Stimulated activated effector memory CD8-positive, alpha-beta T cell treated with anti-CD3 and anti-CD28 coated beads, Interleukin-12 subunit alpha, Interleukin-12 subunit beta, amount 100 ng/mL, for 72 hours (primary cell): ENCODE measurements at places on chromosomes 7 and 10.

DNA sequence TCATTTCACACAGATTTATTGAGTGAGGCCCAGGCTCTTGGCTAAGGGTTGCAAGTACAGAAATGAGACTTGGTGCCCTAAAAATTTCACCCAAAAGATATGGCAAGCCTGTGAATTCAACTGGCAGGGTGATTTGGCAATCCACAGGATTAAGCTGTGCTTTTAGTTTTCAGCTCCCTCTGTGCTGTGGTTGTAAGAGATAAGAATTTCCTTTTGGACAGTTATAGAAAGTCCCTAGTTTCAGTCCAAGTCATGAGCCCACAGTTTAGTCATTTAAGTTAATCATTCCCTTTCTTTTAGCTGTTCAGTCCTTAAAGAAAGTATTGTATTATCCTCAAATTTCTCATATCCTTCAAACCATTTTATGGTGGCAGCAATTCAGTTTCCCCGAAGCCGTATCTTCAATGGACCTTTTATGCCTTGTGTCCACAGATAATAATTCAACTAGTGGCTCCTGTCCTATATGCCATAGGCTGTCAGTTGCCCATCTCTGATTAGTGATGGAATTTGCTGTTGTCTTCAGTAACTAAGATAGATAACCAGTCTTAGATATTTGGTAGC lies 73.4 kb upstream of the NAMPT start:
- DNase-seq: no peak

GRCh38 chr7:108498481-108498880 lies 27.5 kb downstream of the PNPLA8 start:
- DNase-seq: no peak

- DNase-seq: no peak
These were observed 7.0 kb upstream of the GBX1 start for GRCh38 chr7:151174246-151175046.

DNA sequence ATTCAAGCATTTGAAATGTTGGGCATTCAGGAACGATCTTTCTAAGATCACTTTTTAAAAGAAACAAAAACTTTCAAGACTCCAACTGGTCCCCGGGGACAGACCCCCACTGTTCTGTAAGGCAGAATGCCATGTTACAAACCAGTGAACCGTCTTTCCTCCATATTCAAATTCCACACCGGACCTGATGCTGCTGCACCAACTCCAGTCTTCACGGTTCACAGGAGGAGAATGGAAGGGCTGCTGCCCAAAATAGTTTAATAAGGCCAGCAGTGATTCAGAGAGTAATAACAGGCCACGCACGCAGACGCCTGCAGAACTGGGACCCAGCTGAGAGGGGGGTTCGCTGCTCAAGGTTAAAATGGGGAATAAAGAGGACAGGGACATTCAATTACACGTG lies 47.2 kb downstream of the OSBPL3 start:
- DNase-seq: no peak

- DNase-seq: no peak
These were observed 3.3 kb downstream of the FBH1 start for GRCh38 chr10:5893321-5893720.

GRCh38 chr10:9814285-9814864 lies 1203.3 kb upstream of the CELF2 start:
- no peak for DNase-seq

GRCh38 chr7:53218730-53219504 lies 183.5 kb downstream of the POM121L12 start:
- no peak for DNase-seq

GRCh38 chr7:74183653-74184450 lies 9.7 kb downstream of the EIF4H start:
- DNase-seq: no peak

- no peak for DNase-seq
These were observed 15.2 kb upstream of the LRRTM3 start for GRCh38 chr10:66910671-66911070.

DNA sequence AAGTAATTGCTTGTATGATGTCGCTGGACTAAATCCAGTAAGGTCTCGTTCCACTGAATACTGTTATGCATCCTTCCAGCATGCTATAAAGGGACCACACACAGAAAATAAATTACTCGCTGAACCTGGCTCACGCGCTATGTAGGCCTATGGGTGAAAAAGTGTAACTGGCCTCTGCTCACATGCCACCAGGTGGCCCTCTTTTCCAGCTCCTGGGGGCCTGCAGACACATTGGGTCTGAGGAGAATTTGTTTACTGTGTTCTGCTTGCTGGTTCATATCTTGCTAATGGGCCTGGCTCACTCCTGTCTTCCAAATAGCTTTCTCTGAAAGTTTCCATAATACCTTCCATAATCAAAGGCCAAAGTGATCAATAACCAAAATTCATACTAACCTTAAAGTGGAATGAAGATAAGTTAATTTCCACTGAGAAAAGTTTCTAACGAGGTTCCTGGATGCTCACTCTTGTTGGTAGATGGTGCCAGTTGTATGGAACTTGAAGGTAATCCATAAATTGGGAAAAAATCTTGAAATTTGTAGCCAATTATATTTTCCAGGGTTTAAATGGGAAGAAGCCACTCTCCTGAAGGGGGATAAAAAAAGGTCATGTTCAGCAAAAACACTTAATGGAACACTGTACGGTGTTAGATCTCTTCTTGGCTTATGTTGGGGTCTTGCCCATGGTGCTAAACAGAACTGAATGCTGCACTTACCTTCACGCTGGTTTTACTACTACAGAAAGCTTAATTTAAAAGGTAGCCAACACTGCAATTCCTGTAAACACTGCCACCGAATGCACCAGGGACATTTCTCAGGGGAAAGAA lies 27.0 kb upstream of the ZPBP start:
- DNase-seq: no peak

DNA sequence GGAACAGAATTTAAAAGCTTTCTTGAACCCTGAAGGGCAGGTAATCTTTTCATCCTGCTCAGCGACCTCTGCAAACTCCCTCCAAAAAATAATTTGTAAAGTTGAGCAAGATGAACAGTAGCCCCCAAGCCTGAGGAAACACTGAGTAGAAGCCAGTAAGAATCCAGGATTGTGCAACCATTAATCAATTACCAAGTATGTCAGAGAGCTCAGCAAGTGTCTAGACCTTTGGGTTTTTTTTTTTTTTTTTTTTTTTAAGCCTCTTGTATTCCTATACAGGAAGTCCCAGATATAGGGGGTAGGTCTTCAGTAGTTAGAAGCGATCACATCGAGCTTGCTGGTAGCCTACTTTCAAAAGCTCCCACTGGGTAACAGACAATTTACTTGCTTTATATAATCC lies 155.2 kb downstream of the DGKI start:
- no peak for DNase-seq

DNA sequence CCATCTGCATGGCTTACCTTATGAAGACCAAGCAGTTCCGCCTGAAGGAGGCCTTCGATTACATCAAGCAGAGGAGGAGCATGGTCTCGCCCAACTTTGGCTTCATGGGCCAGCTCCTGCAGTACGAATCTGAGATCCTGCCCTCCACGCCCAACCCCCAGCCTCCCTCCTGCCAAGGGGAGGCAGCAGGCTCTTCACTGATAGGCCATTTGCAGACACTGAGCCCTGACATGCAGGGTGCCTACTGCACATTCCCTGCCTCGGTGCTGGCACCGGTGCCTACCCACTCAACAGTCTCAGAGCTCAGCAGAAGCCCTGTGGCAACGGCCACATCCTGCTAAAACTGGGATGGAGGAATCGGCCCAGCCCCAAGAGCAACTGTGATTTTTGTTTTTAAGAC lies 12.4 kb downstream of the DUSP5 start:
- DNase-seq: no peak

DNA sequence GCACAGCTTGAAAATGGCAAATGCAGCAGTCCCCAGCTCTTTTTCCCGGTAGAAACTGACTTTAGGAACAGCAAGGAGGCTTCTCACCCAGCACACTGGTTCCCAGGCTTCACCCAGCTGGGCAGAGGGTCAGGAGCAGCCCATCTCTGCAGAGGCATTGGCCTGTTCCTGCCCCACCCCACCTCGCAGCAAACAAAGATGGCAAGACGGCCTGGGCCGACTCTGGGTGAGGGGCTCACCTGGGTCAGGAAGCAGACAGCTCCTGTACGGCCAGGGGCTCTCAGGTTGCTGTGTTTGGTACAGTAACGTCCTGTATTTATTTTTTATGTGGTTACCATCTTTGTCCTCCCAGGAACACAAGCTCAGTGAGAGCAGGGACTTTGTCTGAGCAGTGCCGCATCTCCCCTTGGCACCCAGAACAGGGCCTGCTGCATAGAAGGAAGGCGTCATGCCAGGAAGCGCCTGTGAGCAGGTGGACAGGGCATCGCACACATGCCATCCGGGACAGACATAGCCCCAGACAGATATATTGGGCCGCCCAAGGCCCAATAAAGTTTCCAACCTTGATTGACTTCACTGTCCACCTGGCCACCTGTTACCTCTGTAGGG lies 585.0 kb upstream of the FOXK1 start:
- no peak for DNase-seq

GRCh38 chr7:98110249-98111022 lies 3.8 kb downstream of the LMTK2 start:
- no peak for DNase-seq

- no peak for DNase-seq
These were observed 17.7 kb upstream of the GALNTL5 start for GRCh38 chr7:151938550-151938949.

GRCh38 chr7:40802497-40802896 lies 667.7 kb downstream of the SUGCT start:
- DNase-seq: no peak

- no peak for DNase-seq
These were observed 113.2 kb downstream of the CDK6 start for GRCh38 chr7:92723205-92723604.

GRCh38 chr10:96306516-96306915 lies 2.3 kb downstream of the DNTT start:
- no peak for DNase-seq

DNA sequence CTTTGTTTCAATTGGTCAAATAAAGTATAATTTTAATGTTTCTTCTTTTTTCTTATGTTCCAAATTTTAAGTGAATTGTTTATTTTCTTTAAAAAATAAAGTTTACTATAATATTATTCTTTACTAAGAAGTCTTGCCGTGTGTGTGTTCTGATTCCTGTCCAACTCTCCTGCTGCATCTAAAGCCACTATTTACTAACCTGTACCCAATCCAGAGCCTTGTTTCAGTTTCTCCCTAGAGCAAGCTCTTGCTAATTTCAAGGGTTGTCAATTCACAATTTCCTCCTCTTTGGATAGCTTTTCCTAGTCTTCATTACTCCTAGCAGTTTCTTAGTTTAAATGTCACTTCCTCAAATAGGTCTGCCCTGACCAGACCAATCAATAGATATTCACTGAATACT lies 314.9 kb upstream of the SEMA3A start:
- no peak for DNase-seq

DNA sequence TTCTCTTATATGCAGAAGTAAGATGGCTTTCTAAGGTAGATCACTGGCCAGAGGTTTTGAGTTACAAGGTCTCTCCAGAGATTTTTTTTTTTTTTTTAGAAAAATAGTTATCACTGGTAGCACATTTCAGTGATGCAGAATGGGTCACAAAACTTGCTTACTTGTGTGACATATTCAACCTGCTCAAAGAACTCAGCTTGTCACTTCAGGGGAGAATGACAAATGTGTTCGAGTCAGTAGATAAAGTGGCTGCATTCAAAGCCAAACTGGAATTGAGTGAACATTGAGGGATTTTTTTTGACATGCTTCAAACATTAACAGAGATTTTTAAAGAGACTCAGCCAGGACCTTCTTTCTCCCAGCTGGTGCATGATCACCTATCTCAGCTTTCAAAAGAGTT lies 33.4 kb downstream of the PHTF2 start:
- DNase-seq: no peak

GRCh38 chr7:101363734-101364374 lies 1.2 kb downstream of the COL26A1 start:
- DNase-seq: peak; percentile 60

- no peak for DNase-seq
These were observed 68.3 kb upstream of the MGMT start for GRCh38 chr10:129398711-129399141.

DNA sequence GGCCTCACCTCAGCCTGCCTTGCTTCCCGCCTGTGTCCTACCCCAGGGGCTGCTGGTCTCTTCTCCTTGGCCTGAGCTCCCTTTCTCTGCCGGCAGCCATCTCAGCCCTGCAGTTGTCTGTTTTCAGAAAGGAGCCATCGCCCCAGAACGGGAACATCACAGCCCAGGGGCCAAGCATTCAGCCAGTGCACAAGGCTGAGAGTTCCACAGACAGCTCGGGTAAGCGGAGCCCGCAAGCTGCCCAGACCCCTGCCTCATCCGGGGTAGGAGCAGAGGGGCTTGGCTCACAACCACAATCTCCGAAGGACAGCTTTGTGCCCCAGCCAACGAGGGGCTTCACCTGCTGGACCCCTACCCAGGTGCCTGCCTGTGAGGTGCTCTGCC lies 5.3 kb upstream of the DEPP1 start:
- no peak for DNase-seq

DNA sequence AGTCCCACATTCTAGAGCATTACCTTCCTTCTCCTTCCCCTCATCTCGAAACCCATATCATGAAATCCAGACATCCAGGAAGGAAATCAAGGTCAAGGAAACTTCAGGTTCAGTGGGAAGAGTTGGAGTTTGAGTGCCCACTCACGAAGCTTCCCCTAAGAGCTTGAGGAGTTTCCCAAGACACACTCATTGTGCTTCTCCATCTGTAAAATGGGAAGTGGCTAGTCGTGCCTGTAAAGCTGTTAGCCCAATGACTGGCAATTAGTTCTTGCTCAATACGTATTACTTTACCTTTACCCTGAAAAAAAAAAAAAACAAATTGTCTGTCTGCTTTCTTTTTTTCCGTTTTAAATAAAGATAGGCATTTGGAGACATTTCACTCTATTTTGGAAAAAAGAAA lies 42.3 kb downstream of the GPAM start:
- DNase-seq: no peak

DNA sequence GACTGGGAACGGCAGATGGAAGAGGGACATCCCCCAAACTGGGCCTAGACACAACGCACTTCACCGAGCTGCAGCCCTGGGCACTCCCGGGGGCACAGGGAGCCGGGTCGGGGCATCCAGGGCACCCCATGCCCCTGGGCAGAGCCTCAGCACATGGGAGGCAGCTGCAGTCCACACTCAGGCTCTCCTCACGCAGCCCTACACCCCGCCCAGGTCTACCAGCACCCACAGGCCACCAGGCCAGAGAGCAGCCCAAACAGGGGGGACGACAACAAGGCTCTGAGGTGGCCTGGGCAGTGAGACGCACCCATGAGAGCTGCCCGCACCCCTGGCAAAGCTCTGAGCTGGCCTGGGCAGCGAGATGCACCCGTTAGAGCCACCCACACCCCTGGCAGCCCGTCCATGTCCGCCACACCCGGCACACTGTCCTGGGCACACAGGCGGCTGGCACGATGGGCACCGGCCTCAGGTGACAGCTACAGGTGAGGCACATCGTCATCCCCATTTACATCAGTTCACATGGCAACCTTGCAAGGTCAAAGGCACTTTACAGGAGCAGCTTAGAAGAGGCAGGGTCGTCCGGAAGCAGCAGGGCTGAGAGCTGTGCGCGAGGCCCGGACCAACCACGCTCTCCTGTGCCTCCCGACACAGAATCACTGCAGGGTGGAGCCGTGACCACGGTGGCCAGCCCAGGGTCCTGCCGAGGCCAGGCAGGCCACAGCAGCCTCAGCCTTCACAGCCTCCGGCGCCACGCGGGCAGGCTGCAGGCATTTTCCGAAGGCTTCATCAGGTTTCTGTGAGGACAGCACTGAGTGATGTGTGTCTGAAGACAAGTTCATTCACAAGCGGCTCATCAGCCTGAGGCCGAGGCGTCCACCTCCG lies 228.6 kb downstream of the MAD1L1 start:
- no peak for DNase-seq

- no peak for DNase-seq
These were observed 72.7 kb downstream of the ELFN1 start for GRCh38 chr7:1742555-1743303.

- DNase-seq: no peak
These were observed 33.0 kb downstream of the FAM53B start for GRCh38 chr10:124711145-124711544.
